Activated CD4-positive, alpha-beta T cell treated with anti-CD3 and anti-CD28 coated beads, Interleukin-2, amount 10 ng/mL, durations not matched to agents 24 days and 14 days (primary cell): ENCODE measurements at places on chromosomes 1 and 21. TPM values are rescaled to one million over a fixed set of nuclear protein-coding genes. Genes with fewer than 3 reads are reported as not detected.

G0S2 gene
- 449 and 477 TPM in 2 replicates for total RNA-seq

EYA3 gene
- 32.9 and 34.7 TPM in 2 replicates for total RNA-seq

FAM163A gene
- not detected in 2 replicates for total RNA-seq

DNA sequence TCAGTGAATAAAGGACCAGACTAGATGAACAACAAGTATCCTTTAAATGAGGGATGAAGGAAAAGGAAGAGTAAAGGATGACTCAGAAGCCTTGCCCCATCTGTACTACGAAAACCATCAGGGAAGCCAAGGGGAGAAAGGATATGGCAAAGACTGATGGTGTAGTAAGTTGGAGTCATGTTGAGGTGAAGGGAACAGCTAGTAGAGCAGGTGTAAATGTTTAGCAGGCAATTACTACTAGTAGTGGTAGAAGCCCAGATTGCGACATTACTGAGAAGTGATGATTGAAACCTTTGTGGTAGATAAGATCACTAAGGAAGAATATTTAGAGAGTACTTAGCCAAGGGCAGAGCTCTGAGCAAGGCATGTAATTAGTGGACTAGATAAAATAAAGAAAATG lies 84.0 kb downstream of the PHTF1 start:
- H3K27ac ChIP-seq, result no peak overlapping the region
- peaks cover 5% of the 10 kb centered on the region for H3K4me1 ChIP-seq
- no peak overlapping the region for H3K4me3 ChIP-seq
- no peak for DNase-seq
- H3K27me3 ChIP-seq, result no peaks in the 10 kb centered on the region

DNA sequence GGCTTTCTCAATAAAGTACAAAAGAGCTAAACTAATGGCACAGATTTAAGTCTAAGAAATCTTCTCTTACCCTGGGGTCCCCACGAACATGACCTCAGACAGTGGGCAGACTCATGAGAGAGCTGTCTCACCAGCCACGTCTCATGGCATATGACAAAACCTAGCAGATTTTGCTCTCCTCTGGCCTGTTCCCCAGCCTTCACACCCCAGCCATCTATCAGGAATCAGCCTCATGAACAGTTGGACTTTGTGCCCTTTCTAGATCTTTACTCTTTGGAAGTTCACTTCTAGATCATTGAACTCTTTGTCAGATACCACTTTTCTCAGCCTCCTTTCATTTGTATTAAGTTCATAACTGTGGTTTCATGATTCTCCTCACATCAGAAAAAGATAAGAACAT lies 14.2 kb upstream of the HSD3B1 start:
- no peak for DNase-seq
- no peak overlapping the region for H3K4me3 ChIP-seq
- H3K27me3 ChIP-seq, result peaks cover 6% of the 10 kb centered on the region
- H3K4me1 ChIP-seq, result no peaks in the 10 kb centered on the region

- peaks cover 43% of the 10 kb centered on the region for H3K4me1 ChIP-seq
- no peak for DNase-seq
- peak overlapping the region; percentile 90 for H3K27ac ChIP-seq
- H3K4me3 ChIP-seq, result peak overlapping the region; percentile 93
- H3K36me3 ChIP-seq, result peaks cover 55% of the 10 kb centered on the region
- H3K27me3 ChIP-seq, result no peaks in the 10 kb centered on the region
Measured at GRCh38 chr1:39574646-39575045, 1.9 kb downstream of the PABPC4 start.

DNA sequence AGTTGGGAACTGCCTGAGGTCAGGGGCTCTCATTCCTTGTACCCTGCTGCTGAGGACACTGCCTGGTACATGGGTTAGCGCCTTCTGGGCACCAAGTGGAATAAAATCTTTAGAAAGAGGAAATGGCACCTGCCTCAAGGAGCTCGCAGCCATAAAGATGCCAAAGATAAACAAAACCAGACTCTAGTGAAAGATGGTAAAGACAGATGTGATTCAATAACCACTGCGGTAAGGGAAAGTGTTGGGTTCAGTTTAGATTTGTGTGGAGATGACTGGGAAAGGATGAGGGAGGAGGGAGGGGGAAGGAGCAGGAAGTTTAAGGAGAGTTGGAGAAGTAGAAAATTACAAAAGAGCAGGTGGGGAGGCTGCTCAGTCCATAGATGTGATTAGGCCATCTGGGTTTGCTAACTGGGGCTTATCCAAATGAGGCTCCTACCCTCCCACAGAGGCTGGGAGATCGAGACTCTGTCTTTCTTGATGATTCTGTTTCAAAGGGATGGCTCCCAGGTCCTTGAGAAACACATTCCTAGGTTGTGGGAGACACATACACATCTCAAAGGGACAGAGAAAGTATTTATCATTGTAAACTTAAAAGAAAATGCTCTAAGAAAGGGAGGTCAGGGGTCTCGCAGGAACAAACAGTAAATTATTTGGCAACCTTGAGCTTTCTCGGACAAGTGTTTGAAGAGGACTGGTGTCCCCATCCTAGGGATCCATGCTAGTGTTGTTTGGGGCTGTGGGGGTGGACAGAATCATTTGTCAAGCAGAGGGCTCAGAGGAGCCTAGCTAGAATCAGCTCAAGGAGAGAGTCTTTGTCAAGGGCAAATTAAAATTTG lies 65.7 kb upstream of the MORC3 start:
- DNase-seq, result no peak
- no peaks in the 10 kb centered on the region for H3K27me3 ChIP-seq
- H3K36me3 ChIP-seq, result peaks cover 37% of the 10 kb centered on the region
- H3K4me1 ChIP-seq, result peaks cover 19% of the 10 kb centered on the region
- no peak overlapping the region for H3K27ac ChIP-seq

- H3K4me3 ChIP-seq, result no peak overlapping the region
- H3K27me3 ChIP-seq, result peaks cover 10% of the 10 kb centered on the region
- DNase-seq, result no peak
- H3K27ac ChIP-seq, result no peak overlapping the region
Measured at GRCh38 chr1:17329610-17330009, 21.6 kb downstream of the PADI4 start.

- no peak for DNase-seq
- H3K4me3 ChIP-seq, result no peak overlapping the region
- H3K27me3 ChIP-seq, result no peaks in the 10 kb centered on the region
- H3K4me1 ChIP-seq, result peaks cover 26% of the 10 kb centered on the region
- peaks cover 2% of the 10 kb centered on the region for H3K36me3 ChIP-seq
- H3K27ac ChIP-seq, result no peak overlapping the region
Measured at GRCh38 chr1:59315529-59316463, 18.9 kb downstream of the FGGY start.

DNA sequence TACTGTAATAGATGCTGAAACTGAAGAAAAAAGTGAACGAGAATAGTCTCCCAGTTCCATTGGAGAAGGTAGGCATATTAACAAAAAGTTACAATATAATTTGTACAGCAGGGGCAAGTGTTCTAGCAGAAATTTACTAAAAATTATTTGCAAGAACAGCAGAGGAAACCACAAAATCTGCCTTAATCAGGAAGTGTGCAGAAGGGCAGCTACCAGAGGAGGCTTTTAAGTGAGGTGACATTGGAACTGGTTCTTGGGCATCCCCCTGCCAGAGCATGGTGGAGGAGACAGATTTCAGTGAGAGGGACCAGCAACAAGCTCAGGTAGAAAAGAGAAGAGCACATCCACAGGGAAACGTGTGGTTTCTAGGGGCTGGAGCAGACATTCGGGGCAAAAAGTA lies 279.3 kb upstream of the CAMK1G start:
- DNase-seq, result no peak
- no peaks in the 10 kb centered on the region for H3K4me1 ChIP-seq
- no peak overlapping the region for H3K27ac ChIP-seq
- H3K4me3 ChIP-seq, result no peak overlapping the region
- no peaks in the 10 kb centered on the region for H3K36me3 ChIP-seq

- no peaks in the 10 kb centered on the region for H3K4me1 ChIP-seq
- no peak for DNase-seq
- no peak overlapping the region for H3K4me3 ChIP-seq
Measured at GRCh38 chr21:21688889-21689288, 690.7 kb downstream of the NCAM2 start.
